Activated naive CD4-positive, alpha-beta T cell treated with anti-CD3 and anti-CD28 coated beads, Interleukin-2, amount 50 U/mL, for 72 hours (primary cell): ENCODE measurements at places on chromosomes 12 and 14.

DNA sequence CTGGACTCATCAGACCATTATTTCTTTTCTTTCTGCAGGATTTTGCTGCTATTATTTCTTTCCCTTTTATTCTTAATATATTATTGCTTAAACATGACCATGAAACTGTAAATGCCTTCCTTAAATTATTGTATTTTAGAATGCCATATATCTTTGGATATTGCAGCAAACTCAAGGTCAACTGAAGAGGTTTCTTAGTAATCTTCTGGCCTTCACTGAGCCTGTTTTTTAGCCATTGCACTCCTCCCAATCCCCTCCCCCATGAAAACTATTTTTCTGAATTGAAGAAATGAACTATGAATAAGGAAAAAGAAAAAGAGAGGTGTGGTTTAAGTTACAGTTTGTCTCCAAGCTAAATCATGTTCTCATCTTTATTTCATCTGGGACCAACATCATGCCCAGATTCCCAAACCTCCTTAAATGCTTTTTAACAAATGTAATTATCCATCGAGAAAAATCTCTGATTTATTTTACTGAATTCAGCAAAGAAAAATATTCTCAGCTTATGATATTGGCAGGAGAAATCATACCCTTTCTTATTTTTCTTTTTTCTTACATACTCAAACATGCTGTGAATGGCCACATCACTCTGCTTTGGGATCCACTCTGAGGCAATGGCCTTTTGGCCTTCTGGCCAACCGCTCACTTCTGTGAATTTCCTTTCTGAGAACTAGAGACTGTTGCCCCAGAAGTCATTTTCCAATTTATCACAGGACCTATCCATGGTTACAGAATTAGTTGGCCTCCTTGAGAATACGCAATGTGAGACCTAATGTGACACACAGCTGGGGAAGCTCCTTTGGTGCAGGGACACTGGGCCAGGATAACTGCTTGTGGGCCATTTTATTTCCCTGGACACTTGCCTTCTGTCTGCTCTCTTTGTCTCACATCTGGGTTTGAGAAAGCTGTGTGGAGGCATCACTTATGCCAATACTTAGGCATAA lies 50.9 kb downstream of the IGF1 start:
- DNase-seq: no peak

- no peak for DNase-seq
Observed at GRCh38 chr12:67069451-67070306, 199.5 kb upstream of the CAND1 start.

DNA sequence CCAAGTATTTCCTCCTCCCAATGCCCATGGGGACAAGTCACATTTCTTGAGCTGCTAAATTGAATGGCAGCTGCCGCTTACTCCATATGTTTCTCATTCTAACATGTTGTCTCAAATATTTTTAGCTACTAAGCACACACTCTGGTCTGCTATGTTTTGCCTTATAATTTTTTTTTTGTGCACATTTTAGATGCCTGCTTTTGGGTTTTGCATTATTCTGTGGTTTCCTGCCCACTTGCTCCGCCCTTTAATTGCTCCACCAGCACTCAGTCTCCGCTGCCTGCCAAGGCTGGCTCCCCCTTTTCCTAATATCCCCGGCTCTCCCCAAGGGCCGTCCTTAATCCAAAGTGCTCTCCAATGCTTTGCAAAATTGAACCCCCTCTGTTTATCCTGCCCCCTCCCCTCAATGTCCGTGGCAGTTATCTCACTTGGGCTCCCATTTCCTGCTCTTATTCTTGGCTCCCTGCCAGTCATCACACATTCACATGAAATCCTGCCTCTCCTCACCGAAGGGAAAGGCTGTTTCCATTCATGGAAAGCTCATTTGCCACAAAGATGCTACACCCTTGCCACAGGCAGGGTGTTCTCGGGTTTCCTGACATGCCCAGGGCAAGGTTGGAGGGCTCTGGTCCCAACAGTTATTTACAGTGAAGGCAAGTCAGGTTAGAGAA lies 79.4 kb downstream of the C12orf75 start:
- DNase-seq: no peak

DNA sequence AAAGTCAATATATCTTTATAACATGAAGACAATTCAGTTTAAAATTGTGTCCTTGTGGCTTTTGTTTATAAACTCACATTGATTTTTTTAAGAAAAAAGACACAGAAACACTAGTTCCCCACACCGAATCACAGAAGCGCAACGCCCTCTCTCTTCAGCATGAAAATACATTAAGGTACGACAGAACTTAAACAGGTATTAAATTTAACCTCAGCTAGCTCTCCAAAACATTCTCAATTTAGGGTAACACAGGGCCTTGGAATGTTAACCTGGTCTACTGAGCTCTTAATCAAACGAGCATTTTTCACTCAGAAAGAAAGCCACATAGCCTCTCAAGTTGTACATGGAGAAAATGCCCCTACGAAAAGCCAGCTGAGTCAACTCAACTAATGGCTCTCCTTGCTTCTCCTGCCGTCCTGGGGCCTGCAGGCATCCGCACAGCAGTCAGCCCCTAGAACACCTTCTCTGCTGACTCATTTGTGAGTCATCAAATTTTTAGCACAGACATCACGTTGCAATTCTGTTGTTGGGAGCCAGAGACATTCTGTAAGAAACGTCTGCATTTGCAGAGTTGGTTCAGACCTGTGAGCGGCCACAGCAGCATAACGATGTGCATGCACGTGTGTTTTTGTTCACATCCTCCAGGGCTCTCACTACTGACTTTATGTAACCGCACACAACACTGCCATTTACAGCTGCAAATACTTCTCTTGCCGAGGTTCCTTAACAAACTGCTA lies 141.6 kb downstream of the ITPR2 start:
- no peak for DNase-seq

DNA sequence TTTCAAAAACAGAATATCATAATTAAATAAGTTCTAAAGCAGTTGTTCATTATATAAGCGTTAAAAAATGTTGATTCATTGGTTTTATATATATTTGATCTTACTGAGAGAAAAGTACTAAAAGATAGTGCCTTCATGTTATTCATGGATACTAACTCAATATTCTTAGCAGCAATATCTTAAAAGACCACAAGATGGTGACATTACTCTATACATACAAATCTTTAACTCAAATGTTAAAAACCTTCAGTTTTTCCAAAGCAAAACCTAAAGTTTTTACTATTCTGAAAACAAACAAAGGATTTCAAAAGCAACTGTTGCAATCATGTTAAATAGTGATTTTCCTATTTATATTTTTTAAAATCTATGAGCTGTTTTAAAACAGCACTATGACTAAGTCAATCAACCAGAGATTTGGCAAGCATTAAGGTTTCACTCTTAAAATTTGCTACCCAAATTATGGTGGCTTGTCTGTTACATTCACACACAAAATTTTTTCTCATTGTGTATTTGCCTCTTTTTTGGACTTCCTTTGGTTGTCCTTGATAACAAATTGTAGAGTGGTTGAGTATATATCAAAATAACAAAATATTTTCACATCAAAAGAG lies 50.1 kb upstream of the RERGL start:
- DNase-seq: no peak

DNA sequence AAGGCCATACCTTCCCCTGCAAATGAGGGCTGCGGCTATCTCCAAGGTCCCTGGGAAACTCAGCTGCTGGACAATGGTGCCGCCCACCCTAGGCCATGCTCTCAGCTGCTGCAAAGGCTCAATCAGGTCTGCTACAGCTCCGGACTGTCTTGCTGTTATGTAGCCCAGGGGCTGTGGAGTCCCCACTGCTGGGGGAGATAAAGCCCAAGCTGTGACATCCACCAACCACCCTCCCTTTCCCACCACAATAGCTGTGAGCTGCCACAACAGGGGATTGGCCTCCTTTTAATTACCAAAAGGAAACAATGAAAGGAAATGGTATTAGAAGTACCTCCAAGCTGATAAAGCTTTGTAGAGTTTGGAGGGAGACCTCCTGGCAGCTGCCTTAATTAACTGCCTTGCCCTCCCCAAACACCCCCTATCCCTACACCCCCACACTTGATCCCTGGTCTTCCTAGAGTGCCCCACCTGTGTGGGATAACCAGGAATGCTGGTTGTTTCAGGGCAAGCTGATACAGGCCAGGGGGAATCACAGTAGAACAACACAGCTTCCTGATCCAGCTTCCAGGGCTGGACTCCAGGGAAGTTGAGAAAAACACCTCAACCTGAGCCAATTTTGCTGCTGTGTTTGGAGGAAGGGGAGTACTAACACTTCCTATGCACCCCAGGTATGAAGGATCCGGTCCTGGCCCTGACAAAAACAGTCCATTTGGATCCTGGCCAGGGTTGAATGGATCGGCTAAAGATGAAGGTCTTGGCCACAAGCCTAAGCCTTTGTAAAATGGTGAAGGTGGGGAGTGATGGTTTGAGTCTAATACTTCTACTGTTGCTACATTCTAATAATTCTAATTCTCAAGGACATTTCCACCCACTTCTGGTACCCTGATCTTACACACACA lies at the start of gene VWF:
Gene VWF, minus strand, starts transcription at position 260 of the 899 bp plus-strand sequence. CDS start 1,474 bp downstream, outside the sequence.
- peak; percentile 14 for DNase-seq

GRCh38 chr12:42652048-42652447 lies 62.5 kb upstream of the PRICKLE1 start:
- DNase-seq: no peak

- no peak for DNase-seq
Observed at GRCh38 chr12:50988051-50988450, 35.7 kb downstream of the HIGD1C start.

- DNase-seq: no peak
Observed at GRCh38 chr12:26854031-26854390, 21.0 kb upstream of the ITPR2 start.

DNA sequence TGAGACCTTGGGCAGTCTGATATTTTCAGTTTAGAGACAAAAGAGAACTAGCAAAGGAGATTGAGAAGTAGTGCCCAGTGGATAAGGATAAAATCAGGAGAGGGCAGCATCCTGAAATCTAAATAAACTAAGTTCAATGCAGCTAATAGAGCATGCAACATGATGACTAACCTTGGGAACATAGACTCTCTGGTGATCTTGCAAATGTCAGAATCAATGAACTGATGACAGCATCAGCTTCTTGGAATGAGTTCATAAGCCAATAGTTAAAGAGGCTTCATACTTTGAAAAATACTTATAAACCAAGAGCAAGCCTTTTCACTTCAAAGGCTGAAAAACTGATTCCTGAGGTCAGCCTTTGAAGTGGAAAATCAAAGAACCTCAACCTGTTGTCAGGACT lies 8.2 kb downstream of the TAS2R19 start:
- DNase-seq: no peak

- DNase-seq: no peak
Observed at GRCh38 chr12:117069101-117069797, 30.0 kb downstream of the TESC start.

GRCh38 chr12:47098099-47098498 lies 18.3 kb upstream of the AMIGO2 start:
- DNase-seq: no peak

- peak; percentile 75 for DNase-seq
Observed at GRCh38 chr14:70188659-70189455, at the start of gene SLC8A3. SLC8A3 (minus strand) TSS chr14:70188951; CDS start chr14:70168422, 20,529 bp downstream.

- no peak for DNase-seq
Observed at GRCh38 chr14:28361486-28361885, 405.1 kb upstream of the FOXG1 start.

DNA sequence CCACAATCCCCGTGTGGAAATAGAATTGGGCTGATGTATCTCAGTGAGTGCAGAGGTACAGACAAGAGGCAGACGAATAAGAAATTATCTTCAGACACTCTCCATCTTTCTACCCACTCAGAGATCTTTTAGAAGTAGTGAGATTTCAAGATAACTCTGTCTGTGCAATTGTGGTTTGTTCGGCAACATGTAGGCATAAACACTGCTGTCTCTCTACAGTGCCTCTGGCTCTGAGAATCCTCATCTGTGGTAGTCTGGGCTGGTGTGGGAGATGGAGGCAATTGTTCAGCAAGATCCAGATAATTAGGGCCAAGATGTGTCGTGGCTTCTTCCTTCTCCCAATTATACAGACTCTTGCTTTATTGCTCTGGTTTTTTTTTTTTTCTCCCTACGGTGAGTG lies 3.1 kb downstream of the HOXC13 start:
- no peak for DNase-seq

DNA sequence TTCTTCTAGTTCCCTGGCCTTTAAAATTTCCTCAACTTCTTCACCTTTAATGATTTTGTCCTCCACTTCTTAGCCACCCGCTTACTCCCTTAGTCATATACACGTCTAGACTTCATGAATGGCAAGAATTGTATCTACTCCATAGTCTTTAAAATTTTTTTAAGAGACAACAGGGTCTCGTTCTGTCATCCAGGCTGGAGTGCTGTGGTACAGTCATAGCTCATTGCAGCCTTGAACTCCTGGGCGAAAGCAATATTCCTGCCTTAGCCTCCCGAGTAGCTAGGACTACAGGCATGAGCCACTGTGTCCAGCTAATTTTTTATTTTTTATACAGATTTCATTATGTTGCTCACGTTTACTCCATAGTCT lies 47.9 kb downstream of the BBS10 start:
- DNase-seq: no peak

- DNase-seq: peak; percentile 65
Observed at GRCh38 chr14:20631023-20631879, 10.2 kb downstream of the OR6S1 start.

GRCh38 chr12:84814664-84815245 lies 97.8 kb downstream of the SLC6A15 start:
- DNase-seq: no peak

DNA sequence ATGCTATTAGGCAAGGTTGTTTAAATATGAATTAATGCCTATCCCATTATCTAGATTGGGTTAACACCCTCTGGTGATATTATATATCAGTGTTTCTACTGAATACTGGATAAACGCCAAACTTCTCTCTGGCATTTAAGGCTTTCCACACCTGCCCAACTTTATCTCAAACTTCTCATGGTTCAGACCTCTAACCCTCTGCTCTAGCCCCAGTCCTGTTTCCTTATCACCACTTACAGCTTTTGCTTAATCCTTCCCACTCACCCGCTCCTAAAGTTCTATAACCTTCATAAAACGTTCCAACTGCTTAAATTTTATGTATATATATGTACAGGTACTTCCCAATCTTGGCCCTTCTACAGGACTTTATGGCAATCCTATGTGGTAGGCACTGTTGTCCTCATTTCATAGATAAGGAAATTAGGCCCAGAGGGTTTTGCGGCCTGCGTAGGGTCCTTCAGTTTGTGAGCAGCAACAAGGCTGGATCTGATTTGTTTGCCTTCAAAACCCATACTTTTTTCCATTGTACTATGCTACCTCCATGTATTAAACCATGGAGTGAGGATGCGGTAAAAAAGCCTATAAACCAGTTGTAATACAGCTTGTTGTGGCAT lies 1.2 kb downstream of the LPCAT3 start:
- no peak for DNase-seq

- no peak for DNase-seq
Observed at GRCh38 chr12:22657538-22657937, 32.6 kb downstream of the ETNK1 start.

GRCh38 chr14:72920008-72920407 lies 6.3 kb upstream of the DCAF4 start:
- DNase-seq: no peak

GRCh38 chr14:45181806-45182205 lies 46.1 kb downstream of the FANCM start:
- DNase-seq: no peak
